Stimulated activated CD8-positive, alpha-beta memory T cell treated with anti-CD3 and anti-CD28 coated beads, Interleukin-4, amount 100 ng/mL, for 4 hours (primary cell): ENCODE measurements at places on chromosomes 3 and 15.

DNA sequence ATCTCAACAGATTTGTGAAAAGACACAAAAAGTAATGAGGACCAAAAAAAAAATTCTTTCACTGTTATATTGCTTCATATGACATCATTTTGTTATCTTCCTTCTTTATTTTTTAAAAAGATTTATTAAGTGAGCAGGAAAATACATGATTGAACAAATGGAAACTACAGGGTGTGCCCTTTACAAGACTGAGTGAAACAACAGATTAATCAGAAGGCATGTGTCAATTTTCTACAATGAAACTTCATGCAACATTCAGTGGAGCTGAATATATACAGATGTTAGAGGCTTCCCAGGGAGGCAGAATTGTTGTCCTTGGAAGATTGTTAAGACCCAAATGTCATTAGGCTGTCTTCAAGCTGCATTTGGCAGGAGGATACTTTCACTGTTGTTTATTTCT is 28.4 kb upstream of the SLC2A2 start:
- DNase-seq: no peak

GRCh38 chr15:78638658-78639314 is 2.2 kb downstream of the CHRNB4 start:
- no peak for DNase-seq

DNA sequence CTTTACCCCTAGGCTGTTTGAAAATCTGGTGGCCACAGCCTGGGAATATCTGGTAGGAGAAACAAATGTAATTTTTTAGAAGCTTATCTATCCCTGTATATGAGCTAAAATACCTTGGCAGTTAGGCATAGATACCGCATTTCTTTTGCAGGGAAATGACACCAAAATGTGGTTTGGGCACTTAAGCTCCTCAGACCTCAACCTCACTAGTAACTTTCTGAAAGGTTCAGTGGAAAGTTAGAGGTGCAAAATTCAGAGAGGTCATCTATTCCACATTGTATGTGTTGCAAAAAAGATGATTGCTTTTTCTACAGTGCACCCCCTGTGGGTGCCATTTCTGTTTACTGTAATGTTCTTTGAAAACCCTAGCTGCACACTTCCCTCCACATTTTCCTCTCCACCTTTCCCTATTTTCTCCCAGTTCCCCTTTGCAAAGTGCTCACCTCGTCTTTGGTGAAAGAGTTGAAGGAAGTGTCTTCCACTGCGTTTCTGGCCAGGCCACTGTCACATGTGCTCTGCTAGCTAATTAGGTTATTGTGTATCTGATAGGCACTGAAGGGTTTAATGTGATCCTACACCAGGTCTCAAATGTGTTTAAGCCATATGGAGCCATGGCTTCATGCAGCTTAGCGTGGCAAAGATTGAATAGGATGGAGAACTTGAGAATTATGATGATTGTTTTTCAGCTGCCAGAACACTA is 1.3 kb downstream of the SACM1L start:
- DNase-seq: no peak

GRCh38 chr3:139291276-139292051 is 52.4 kb upstream of the MRPS22 start:
- no peak for DNase-seq
